NCI-H1105 (cell line): ENCODE measurements at places on chromosomes 11 and 22.
A peak's percentile ranks its signal among the peaks of the same experiment; 100 is the strongest.

DNA sequence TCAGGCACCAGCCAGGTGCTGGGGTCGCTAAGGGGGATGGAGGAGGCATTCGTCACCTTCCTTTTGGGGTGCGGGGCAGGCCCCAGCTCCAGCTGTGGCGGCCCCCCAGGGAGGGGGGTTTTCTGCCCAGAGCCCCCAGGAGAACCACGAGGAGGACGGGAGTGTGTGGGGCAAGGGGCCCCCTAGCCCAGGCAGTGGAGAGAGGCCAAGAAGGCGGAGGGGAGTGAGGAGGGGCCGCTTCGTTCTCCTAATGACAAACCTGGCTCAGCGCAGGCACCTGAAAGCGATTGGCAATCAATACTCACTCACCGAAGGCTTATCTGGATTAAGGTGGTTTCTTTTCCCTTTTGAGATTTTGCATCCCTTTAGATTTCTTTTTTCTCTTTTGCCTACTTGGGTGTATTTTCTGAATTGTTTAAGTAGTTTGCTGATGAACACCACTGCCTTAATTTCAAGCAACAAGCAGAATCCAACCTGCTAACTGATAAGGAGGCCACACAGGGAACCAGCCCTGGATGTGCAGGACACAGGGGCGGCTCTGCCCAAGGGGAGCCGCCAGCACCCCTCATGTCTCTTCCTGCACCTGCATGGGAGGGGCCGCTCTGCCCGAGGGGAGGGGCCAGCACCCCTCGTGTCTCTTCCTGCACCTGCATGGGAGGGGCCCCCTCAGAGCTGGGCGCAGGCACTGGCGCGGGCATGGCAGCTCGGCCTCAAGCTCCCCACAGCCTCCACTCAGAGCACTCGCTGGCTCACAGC lies 122.3 kb downstream of the BRD1 start:
- no peak for DNase-seq

DNA sequence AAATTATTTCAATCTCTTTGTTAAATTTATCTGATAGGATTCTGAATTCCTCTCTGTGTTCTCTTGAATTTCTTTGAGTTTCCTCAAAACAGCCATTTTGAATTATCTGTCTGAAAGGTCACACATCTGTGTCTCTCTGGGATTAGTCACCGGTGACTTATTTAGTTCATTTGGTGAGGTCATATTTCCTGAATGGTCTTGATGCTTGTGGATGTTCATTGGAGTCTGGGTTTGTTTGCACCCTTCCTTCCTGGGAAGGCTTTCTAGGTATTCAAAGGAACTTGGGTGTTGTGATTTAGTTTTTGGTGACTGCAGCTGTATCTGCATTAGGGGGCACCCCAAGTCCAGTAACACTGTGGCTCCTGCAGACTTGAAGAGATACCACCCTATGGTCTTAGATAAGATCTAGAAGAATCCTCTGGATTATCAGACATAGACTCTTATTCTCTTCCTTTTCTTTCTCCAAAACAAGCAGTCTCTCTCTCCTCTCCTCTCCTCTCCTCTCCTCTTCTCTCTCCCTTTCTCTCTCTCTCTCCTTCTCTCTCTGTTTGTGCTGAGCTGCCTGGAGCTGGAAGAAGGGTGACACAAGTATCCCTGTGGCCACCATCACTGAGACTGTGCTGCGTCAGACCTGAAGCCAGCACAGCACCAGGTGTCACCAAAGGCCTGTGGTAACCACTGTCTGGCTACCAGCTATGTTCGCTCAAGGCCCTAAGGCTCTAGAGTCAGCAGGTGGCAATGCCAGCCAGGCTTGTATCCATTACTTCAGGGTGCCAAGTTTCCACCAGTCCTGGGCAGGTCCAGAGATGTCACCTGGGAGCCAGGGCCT lies 3.3 kb upstream of the HEPN1 start:
- DNase-seq = no peak

DNA sequence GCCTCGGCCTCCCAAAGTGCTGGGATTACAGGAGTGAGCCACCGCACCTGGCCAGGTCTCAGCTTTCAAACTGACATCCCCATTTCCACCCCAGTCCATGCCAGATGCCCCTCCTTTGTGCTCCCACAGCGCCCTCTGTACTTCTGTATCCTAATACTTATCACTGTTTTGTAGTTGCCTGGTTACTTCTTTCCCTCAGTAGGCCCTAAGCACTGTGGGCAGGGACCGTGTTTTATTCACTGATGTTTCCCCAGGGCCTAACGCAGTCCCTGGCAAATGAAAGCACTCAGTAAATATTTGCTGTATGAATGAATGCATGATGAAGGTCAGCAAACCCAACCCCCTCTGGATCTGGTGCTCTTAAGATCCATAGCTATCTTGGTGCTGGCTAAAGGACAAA lies 2.2 kb upstream of the TRIM3 start:
- DNase-seq = no peak

DNA sequence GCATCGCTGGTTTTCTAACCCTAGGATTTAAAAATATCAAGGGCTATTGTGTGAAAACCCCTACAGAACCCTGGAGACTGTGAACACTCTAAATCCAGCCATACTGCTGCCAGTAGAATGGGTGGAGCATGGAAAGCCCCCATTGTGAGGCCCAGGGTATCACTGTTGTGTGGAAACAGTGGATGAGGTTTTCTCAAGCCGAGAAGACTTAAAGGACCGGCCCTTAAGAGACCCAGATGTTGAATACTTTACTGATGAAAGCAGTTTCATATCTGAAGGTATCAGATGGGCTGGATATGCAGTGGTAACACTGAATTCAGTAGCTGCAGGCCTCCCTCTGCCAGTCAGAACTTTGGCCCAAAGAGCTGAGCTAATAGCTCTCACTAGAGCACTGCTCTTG lies 41.6 kb upstream of the GLYAT start:
- no peak for DNase-seq

- peak; percentile 23 for DNase-seq
Measured at GRCh38 chr11:6531267-6531752, 34.2 kb downstream of the DNHD1 start.

DNA sequence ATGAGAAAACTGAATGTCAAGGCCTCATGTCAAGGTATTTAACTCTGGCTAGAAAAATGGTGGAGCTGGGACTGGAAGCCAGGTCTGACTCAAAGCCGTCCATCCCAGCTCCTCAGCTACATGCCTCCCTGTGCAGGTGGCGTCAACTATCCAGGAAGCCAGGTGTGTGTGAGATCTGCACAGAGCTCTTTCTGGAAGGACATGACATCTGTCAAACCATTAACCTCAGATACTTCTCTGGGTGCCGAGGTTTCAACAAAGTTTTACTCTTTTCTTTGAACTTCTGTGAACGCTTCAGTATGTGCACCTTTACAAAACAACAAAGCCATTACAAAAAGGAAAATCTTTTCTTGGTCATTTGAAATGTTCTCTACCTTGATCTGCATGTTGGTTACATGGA lies 7.0 kb upstream of the CASTOR1 start:
- DNase-seq = no peak

DNA sequence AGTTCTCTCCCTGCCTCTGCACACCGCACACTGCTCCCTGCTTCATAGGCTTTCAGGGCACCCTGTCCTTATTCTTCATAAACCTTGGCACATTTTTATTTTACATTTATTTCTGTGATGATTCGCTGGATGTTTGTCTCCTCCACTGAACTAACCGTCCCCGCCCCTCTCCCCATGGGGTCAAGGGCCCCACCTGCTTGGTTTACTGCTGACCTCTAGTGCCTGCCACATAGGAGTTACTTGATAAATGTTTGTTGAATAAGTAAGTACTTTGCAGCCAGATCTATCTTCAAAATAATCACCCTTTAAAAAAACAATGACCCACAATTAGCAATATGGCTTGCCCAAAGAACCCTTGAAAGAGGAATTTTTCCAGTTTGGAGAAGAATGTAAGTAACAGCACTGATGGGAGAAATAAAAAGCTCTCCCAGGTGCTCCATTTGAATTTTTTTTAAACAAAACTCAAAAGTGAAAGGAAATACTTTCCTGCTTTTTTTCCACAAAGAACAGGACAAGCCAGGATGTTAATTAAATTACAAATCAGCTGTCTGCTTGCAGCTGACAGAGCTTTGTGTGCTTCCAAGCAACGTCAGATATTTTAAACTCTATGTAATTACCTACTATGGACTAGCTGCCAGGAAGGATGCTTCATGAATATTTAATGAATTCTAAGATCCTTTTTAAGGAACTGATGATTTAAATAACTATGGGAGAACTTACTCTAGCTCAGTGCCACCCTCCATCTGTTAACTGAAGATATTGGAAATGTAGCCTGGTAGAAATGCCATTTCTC lies 1083.6 kb downstream of the DLG2 start:
- no peak for DNase-seq

DNA sequence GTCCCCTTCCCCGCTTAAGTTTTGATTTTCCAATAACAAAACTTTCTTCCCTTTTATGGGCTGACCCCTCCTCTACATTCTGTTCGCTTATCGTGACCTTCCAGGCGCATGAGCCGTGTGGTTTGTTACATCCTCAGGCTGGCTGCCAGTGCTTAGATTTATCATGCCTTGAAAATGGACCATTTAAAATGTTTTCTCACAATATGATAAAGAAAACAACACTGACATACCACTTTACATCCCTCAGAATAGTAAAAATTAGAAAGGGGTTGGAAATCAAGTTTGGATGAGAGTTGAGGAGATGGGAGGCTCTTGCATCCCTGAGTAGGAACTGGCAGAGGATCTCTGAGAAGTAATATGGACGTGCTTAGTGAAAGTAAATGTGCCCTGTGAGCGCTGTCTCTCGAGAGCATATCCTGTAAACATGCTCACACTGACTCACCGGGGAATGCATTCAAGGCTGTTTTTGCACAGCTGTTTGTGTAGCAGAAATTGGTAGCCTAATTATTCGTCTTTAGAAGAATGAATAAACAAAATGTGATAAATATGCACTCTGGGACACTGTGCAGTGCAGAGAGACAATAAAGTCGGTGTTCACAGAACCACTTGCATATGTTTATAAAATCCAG lies 17.1 kb upstream of the TOLLIP start:
- no peak for DNase-seq

DNA sequence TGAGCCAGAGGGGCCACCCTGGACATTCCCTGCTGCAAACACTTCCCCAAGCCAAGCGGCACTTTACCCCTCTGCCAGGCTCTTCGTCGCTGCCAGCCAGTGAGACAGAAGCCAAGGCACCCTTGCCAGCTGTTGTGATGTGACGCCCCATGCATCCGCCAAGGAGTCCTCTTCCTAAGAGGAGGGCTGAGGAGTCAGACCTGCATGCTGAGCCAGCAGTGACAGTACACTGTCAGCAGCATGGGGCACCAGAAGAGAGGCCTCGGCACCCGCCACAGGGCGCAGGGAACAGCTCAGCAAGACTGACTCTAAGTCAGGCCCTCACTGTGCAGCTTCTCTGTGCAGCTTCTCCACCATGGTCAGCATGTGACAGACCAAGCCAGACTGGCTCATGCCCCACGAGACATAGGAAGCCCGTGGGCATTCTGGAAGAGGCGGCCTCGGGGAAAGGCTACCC lies 26.4 kb downstream of the VPS37C start:
- DNase-seq = no peak

DNA sequence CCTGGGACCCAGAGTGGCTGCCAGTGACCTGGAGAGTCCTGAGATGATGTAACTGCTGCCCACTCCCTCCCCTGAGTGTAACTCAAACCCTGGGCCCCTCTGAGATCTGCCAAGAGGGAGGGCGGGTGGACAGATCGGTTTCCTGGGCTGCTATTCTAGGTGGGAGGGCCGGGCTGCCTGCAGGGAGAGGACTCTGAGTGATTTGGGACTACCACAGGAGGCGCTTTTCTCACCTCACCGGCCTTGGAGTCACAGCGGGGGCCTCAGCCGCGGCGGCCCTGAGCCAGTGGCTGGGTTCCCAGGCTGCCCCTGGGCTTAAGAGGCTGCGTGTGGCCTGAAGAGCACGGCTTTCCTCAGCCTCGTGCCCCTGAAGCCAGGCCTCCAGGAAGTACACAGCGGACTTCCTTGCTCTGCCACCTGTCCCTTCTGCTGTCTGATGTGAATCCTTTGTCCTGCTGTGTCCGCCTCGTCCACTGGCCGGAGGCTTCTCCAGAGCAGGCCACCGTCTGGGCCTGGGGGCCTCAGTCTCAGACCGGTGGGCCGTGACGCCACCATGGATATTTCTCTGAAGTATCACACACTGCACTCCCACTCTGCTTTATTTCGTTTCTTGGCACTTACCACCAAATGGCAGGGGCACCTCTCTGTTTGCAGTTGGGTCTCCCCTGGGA lies 11.5 kb downstream of the RELT start:
- no peak for DNase-seq

GRCh38 chr11:9821008-9821752 lies 157.3 kb downstream of the SWAP70 start:
- DNase-seq = no peak

DNA sequence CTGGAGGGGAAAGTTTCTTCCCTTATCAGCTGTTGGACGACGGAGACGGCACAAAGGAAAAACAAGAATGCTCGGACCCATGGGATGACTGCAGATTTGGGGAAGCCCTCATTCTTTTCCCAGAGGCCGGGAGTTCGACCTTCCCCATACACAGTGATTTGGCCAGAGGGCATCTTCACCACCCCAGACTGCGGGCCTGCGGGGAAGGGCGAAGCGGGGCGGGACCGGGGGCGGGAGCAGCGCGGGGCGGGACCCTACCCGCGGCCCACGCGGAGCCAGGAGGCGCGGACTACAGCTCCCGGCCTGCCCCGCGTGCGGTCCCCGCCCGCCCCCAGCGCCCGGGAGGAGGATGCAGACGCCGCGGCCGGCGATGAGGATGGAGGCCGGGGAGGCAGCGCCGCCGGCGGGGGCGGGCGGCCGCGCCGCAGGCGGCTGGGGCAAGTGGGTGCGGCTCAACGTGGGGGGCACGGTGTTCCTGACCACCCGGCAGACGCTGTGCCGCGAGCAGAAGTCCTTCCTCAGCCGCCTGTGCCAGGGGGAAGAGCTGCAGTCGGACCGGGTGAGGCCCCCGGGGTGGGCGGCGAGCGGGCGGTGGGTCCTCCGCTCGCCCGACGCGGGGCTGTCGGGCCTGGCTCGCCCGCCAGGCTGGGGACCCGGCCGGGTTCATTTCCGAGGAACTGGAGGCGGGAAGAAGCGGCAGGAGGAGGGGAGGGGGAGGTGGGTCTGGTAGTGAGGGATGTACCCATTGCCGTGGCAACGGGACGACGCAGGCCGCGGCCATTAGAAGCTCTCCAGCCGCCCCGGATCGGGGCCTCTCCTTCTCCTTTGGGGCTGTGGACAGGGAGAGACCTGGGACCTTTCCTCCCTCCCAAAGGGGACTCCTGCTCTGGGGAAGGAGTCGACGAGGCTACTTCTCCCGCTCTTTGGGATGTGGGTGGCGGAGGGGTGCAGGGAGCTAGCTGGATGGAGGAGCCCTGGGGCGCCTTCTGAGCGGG lies at the start of gene KCTD17:
Gene KCTD17, plus strand, starts transcription at position 352 of the 995 bp plus-strand sequence. Its CDS starts 19 bp downstream, at position 371.
- DNase-seq = peak; percentile 68

DNA sequence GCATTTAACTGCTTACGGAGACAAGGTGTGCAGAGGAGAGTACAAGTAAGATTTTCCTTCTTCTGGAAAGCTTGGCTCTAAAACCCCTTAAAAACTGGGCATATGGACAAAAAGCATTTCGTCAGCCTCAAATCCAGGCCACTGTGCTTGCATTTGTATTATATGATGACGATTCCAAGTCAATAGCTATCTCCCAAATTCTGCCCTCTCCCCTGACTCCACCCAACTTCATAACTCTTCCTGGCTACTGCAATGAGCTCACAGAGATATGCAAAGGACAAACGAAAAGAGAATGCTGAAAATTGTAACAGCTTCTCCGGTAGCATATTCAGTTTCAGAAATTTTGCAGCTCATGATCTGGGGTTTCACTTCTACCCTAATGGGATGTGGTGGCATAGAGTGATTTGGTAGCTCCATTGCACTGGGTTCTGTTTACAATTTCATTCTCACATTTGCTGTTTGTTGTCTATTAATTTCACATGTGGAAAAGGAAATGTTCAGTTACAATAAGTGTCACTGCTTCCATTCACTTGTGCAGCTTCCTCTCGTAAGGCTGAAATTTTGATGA lies 45.6 kb upstream of the CHRM4 start:
- DNase-seq = no peak
